ENCODE measurements at places on chromosomes 6 and 20. TPM values are rescaled to one million over a fixed set of nuclear protein-coding genes. Genes with fewer than 3 reads are reported as not detected.

Gene EPPIN
- not detected for total RNA-seq

Gene BNIP5
- total RNA-seq = 0.05 TPM

Gene MICA
- total RNA-seq = 28.6 TPM

Gene SLC4A11
- 15.1 TPM for total RNA-seq

Gene PTK6
- 3.5 TPM for total RNA-seq

Gene SLC26A8
- total RNA-seq = 0.10 TPM

Data from A549 treated with Hydrocortisone at 1 μM for 4 hours (cell line).